Tibial nerve (tissue), 4 donors: ENCODE measurements at places on chromosomes 16 and 17. TPM values are rescaled to one million over a fixed set of nuclear protein-coding genes. Genes with fewer than 3 reads are reported as not detected.
A peak's percentile ranks its signal among the peaks of the same experiment; 100 is the strongest.

CLN3 gene
- total RNA-seq = 25.8 TPM

SLFN11 gene
- total RNA-seq = 47.3 TPM

DNA sequence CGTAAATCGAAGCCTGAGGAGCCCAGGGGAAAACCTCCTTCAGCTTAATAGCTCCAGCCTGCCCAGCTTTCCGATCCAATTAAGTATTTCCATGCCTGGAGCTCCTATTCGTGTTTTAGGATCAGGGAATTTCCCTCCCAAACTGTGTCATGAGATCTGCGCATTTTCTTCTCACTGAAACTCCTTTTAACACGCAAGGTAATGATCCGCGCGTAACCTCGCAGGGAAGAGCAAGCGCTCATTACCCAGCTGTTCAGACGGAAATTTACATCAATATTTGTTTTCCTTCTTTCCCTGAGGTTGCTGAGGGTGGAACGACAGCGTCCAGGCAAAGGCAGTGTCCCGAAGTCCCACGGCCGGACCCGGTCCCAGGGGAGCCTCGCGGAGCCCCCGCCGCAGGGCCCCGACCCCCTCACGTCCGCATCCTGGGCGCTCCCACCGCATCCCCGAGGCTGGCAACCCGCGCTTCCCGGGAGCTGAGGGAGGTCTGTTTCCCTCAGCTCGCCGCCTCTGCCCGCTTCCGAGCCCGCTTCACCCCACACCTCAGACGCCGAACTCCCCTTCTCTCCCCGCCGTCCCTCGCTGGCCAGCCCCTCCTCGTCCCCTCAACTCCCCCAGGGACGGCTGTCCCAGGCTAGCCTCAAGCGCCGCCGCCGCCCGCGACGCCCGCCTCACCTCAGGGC, 415 bp downstream of the ABCA5 start:
- no peak for DNase-seq

DNA sequence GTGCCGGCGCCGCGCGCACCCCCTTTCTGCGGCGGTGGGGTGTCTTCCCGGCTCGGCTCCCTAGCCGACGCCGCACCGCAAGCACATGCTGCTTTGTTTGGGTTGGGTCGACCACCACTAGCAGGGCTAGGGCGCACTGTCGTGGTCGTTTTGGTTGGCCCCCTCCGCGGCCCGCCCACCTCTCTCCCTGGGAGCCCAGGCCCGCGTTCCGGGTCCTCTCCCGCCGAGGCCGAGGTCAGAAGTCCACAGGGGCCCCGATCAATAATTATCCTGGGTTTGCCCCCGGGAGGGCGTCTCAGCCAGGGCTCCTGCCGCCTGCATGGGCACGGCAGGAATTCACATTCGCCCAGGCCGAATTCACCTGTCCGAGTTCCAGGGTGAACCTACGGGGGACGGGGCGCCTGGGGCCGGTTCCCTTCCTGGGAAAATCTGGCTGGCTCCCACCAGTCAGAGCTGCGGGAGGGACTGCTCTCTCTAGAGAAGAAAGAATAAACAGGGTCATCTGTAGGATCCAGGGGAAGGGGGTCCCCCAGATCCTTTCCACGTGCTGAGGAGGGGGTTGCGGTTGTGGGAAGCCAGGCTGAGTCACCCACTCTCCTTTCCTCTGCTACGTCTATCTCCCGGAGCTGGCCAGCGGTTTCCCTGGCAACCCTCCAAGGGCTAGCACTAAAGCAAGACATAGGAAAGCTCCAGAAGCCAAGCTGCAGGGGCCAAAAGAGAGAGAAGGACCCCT, 584 bp upstream of the STAT5B start:
- DNase-seq = peak; percentile 71

ERBB2 gene
- total RNA-seq = 131 TPM

PRR35 gene
- total RNA-seq = not detected

DNA sequence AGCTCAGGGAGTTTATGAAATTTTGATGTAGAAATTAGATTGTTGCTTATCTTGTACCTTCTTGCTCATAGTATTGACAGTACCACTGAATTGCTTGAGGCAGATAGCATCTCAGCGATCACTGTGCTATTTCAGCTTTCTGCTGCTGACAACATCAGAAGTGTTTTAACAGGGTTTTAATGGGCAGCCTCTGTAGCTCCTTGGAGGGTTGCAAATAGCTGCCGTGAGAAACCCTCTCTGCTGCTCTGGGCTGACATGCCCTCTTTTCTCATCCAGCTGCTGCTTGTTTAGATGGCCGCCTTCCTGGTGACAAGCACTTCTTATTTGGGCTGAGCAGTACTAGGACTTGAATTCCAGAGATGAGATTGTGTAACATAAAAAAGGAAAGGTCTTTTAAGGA, 180.2 kb upstream of the TBX2 start:
- no peak for DNase-seq

GRCh38 chr17:4679658-4680057, 24.3 kb downstream of the PELP1 start:
- no peak for DNase-seq

GRCh38 chr17:37100231-37100630, 151.5 kb downstream of the AATF start:
- DNase-seq = no peak

DNA sequence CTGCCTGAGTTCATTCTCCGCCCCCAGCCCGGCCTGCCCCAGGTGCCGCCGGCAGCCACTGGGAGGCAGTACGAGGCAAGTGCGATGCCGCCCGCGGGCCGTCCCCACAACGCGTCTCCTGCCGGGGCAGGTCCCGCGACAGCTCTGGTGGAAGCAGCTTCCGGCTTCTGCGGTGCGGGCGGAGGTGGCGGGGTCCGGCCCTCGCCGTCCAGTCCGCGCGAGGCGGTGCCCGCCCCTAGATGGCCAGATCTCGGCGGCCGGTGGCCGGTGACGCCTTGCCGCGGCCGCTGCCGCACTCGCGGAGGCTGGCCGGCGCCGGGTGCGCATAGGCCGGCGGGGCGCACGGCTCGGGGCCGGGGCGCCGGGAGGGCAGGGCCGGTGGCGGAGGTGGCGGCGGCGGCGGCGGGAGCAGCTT, 1.8 kb downstream of the GJD3 start:
- no peak for DNase-seq

DNA sequence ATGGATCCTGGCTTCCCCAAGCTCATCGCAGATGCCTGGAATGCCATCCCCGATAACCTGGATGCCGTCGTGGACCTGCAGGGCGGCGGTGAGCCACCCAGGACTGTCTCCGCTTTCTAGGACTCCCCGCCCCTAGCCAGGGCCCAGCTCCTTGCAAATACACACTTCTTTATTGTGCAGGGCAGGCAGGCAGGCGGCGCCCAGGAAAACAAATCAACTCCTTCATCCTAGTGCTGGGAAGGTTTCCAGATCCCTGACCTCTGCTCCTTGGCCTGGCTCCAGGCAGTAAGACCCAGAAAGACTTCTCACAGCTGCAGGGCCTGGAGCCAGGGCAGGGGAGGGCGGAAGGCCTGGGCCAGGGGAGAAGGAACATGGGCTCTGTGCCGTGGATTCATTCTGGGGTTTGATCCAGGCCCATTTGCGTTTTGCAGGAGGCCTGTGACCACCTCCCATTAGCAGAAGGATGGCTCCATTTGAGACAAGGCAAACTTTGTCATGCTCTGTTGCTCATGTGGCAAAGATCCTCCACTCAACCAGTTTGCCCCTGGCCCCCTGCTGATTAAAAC, 6.0 kb upstream of the LPCAT2 start:
- DNase-seq = peak; percentile 97

KRT20 gene
- not detected for total RNA-seq

DNA sequence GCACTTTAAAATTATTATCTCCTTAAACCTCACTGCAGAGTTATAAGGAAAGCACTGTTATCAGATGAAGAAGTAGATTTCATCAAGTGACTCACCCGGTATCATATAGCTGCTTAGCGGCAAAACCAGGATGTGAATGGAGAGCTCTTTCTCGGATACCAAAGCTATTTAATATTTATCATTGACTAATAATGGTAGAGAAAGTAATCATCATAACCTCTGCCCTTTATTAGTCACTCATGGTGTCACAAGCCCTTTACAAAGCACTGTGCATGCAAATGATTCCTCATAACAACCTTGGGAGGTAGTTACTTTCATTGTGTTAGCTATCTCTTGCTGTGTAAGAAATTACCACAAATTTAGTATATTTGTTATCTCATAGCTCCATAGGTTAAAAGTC, 592.9 kb downstream of the MAF start:
- DNase-seq = no peak
